T-helper 1 cell (primary cell): ENCODE measurements at places on chromosomes 3 and 15.
A peak's percentile ranks its signal among the peaks of the same experiment; 100 is the strongest.

DNA sequence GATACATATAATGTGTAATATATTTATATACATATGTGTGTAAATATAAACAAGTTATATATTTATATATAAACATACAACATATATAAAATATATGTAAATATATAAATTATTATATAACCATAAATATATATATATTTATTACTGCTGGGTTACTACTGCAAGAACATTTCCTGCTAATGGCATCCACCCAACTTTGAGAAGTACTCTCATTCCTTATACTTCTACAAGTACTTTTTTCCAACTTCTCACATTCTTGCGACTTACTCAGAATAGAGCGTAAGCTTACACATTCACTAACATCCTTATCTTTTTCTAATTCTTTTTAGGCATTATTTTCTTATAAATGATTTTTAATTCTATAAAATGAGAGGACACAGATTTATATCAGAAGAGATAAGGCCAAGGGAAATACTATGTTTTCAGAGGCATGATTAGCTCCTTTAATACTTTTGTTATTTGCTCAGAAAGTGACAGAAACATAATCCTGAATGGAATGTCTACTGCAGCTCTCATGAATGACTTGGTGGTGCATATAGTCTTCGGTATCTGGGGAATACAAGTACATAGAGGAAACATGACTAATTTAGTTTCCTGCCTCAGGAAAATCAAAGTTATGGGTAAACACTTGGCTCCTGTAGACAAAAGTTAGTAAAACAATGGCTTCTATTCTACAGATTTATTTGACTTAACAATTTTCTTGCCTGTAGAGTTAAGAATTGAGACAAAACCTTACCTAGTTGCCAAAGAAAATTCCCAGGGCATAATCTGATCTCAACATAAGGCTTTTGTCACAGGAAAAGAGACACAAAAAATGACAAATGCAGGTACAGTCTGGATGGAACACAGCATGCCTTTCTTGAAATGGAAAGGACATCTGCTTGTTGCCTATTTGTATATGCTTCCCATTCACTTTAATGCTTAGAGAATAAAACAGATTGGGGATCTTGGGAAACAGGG lies 453.9 kb downstream of the SQOR start:
- DNase-seq: no peak

GRCh38 chr3:167967257-167968036 lies 128.3 kb downstream of the GOLIM4 start:
- no peak for DNase-seq

- DNase-seq: no peak
These were observed 1.6 kb upstream of the MESP2 start for GRCh38 chr15:89774492-89774891.

DNA sequence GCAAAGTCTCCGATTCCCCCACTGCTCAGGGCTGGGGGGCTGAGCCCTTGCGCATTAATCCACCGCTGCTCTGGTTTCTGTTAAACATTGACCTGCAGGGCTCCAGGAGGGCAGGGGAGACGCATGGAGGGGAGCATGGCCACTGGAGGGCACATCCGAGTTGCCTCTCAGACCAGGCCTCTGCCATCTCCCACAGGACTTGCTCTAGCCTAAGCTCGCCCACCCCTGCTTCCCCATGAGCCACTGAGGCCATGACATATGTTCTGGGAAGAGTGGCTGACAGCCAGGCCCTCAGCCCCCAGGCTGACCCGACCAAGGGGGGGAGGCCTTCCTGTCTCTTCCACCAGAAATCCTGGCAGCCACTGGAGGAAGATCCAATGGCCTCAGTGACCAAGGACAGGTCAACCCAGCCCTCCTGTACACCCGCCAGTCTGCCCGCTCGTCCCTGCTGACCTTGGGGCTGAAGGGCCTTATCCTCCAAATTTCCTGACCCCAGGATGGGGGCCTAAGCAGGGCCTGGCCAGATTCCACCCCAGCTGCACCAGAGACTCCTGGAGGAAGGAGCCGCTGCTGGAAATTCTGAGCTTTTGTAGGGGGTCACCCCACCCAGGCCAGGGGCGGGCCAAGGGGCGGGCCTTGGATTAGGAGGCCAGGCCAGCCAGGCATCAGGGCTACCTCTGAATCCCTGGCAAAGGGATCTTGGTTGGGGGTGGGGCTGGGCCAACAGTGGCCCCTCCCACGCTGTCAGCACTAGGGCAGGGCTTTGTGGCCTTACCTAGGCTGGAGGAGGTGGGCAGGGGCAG lies at the start of gene HYAL1:
Gene HYAL1, minus strand, starts transcription at position 562 of the 803 bp plus-strand sequence. CDS start 618 bp downstream, outside the sequence.
- DNase-seq: no peak

- DNase-seq: no peak
These were observed 52.1 kb downstream of the TFG start for GRCh38 chr3:100761211-100761942.

GRCh38 chr15:60387321-60387720 lies 10.5 kb downstream of the ANXA2 start:
- no peak for DNase-seq

DNA sequence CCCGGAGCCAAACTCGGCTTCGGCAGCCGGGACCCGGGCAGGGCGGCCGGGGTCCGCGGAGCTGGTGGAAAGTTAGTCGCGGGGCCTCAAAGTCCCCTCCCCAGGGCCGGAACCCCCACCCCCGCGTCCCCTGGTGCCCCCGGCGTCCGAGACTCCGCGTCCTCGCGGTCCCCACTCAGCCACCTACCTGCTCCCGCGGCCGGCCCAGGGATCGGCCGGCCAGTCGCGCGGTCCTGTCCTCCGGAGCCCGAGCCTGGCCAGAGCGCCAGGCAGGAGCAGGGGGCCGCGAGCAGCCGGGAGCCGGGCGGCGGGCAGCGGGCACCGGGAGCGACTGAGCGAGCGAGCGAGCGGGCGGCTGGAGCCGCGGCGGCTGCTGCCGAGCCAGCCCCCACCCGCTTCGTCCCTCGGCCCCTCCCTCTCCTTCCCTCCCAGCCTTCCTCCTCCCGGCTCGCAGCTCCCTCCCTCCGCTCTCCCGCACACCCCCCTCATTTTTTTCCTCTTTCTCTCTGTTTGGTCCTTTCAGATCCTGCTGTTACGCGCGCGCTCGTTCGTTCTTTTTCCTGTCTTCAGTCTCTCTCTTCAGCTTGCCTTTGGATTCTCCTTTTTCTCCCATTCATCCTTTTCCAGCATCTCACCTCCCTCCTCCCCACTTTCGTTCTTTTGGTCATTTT lies at the start of gene MEGF11:
Gene MEGF11, minus strand, starts transcription at position 333 of the 671 bp plus-strand sequence. CDS start 125,347 bp downstream, outside the sequence.
- no peak for DNase-seq

- no peak for DNase-seq
These were observed 103.5 kb downstream of the UBE3A start for GRCh38 chr15:25335279-25335678.

DNA sequence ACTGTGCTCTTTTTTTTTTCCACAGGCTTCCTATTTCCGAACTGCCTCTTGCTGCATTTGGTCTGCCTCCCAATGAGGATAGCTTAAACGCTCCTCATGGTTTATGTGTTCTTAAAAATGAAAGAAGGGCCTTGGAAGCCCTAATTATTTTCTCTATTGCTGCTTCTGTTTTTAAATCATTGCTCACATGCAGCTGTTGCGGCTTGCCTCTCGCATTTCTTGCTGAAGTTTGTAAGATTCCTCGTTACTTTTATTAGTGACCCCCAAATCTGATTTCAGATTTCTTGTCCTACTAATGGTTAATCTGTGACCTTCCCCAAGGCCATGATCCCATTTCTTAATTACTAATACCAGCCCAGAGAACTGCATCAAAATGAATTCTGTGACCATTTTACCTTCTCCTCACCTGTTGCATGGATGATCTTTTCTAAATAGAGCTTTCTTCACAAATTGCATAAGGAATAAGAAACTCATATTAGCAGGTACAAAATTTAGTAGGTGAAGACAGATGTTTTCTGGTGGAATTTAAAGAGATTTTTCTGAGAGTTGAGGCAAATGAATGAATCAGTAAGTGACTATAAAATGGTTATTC lies 1.8 kb downstream of the UBE2E1 start:
- DNase-seq: no peak

- no peak for DNase-seq
These were observed 308.4 kb downstream of the SQOR start for GRCh38 chr15:45943240-45943639.

- no peak for DNase-seq
These were observed 95.2 kb upstream of the CTNNB1 start for GRCh38 chr3:41104147-41104546.

DNA sequence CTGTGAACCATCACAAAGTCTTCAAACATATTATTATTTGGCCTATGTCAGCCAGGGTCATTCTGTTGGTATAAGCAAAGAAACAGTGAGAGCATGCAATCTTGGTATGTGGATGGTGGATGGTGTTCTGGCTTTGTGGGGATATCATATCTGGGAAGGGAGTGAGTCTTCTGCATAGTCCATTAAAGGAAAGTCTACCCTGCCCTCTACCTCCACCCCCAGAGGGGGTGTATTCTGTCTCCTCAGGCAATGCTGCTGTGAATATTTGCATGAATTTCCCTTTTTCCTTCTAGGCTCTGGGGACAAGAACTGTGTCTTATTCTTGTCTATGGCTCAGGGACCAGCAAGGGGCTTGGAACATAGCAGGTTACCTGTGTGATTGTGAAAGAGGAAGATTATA lies 495.8 kb downstream of the PDCD6IP start:
- no peak for DNase-seq

DNA sequence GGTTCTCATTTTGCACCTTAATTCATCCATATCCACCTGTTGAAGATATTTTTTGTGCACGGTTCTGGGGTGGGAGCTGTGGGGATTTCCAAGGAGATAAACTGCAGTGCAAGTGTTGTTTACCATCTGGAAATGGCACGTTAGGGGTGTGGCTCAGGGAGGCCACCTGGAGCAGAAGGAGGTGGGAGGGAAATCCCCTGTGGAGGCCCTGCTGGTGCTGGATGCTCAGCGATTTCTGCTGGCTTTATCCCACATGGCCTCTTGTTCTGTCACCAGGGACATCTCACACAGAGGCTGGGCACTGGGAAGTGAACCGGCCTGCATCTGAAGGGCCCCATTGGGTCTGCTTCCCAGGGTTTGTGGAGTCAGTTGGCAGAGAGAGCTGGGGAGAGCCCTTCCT lies 24.3 kb downstream of the TRPM1 start:
- DNase-seq: no peak

GRCh38 chr3:139473155-139473771 lies 3.1 kb downstream of the RBP2 start:
- DNase-seq: no peak

GRCh38 chr15:78162038-78162437 lies 12.9 kb downstream of the IDH3A start:
- no peak for DNase-seq

GRCh38 chr3:48598323-48599076 lies 3.4 kb upstream of the COL7A1 start:
- no peak for DNase-seq

DNA sequence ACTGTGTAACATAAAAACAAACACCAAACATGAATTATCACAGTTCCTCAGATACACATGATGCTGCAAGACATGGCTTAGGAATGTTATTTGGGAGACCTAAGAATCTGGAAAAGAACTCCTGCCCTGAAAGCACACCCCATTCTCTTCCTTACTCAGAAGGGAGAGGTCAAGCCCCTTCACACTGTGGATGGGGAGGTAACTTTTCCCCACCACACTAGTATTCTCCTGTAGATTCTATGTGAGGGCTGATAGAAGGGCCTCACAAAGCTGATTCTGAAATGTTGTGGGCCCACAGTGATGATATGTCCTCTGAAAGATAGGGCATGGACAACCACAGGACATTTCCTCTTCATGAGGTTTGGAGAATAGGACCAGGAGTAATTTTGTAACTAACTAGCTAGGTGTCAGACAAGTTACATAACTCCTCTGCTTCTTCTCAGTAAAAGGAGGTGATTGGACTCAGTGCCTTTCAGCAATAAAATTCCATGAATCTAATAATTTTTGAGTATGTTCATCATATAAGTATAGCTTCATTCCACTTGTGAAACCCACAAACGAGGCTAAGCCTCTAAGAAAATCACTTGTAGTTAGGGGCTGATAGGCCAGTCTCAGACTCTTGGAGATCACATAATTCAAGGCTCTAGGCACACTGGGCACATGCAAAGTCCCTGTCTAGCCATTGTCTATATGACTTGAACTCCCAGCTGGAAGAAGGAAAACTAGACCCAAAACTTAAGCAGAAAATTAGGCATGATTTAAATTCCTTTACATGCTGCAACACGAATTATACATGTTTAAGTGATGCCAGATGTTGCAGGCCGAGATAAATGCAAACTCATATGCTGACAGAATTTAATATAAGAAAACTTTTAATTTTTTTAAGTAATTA lies 7.5 kb downstream of the PTX3 start:
- no peak for DNase-seq

DNA sequence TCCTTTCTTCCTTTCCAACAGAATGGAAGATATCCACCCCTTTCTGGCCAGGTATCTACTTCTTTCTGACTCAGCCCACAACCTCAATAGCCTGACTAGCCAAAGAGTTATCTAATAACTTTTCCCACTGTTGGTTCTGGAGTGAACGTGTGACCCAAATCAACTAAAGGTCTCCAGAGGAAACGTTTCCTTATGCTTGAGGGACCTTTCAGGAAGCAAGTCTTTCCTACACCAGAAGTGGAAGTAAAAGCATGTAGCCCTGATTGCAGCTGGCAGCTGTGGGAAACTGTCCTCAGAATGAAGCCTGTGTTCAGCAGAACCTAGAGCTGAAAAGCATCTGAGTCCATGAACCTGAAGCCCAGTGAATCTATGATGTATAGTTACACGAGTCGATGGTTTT lies 34.7 kb upstream of the PHLDB2 start:
- no peak for DNase-seq

DNA sequence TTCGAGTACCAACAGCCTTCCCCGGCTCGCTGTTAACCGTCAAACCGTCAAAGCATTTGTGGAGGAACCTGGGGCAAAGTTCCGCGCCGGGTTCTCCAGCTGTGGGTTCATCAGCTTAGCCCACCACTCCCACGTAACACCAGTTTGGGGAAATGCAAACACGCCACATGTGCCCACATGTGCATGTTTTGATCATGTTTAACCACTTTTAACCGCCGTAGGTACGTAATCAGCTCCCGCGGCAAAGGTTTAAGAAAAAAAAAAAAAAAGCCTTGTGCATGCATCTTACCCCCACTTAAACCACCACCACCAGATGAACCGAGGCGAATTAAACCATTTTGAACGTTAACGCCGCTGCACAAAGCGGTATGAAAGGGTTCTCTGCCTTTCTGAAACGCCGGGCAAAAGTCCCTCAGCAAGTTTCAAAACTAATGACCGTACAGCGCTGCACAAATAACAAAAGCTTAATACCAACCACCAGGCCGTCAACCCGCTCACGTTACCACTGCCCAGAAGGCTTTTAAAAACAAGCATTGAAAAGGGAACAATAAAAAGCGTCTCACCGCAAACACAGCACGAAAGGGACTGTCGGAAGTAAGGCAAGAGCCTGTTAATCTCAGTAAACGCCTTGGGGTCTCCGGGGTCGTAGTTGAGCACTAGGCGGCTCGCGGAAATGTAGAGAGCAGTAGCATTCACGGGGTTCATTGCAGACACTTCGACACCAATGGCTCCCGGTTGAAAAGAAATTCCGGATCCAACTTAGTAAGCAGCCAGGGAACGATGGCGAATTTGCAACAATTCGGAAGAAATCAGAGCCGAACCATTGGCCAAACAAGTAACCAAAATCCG lies 1.5 kb downstream of the MSL2 start:
- peak; percentile 62 for DNase-seq

- no peak for DNase-seq
These were observed 121.6 kb downstream of the FOXP1 start for GRCh38 chr3:71461749-71462483.

GRCh38 chr3:168747697-168748096 lies 652.0 kb upstream of the GOLIM4 start:
- DNase-seq: no peak

GRCh38 chr3:133655731-133656515 lies 5.8 kb downstream of the TOPBP1 start:
- DNase-seq: no peak

GRCh38 chr3:56724676-56725075 lies 41.6 kb upstream of the TASOR start:
- no peak for DNase-seq

- no peak for DNase-seq
These were observed 40.0 kb downstream of the ATP2C1 start for GRCh38 chr3:130933801-130934345.
